Fibroblast of lung (primary cell): ENCODE measurements at places on chromosomes 3 and 15.
A peak's percentile ranks its signal among the peaks of the same experiment; 100 is the strongest.

- no peak for DNase-seq
Measured at GRCh38 chr15:81495780-81496467, 121.9 kb upstream of the TMC3 start.

- DNase-seq: peak; percentile 61
Measured at GRCh38 chr3:94024385-94024784, 4.0 kb downstream of the STX19 start.

GRCh38 chr3:30754426-30754825 is 140.0 kb downstream of the GADL1 start:
- DNase-seq: peak; percentile 47

DNA sequence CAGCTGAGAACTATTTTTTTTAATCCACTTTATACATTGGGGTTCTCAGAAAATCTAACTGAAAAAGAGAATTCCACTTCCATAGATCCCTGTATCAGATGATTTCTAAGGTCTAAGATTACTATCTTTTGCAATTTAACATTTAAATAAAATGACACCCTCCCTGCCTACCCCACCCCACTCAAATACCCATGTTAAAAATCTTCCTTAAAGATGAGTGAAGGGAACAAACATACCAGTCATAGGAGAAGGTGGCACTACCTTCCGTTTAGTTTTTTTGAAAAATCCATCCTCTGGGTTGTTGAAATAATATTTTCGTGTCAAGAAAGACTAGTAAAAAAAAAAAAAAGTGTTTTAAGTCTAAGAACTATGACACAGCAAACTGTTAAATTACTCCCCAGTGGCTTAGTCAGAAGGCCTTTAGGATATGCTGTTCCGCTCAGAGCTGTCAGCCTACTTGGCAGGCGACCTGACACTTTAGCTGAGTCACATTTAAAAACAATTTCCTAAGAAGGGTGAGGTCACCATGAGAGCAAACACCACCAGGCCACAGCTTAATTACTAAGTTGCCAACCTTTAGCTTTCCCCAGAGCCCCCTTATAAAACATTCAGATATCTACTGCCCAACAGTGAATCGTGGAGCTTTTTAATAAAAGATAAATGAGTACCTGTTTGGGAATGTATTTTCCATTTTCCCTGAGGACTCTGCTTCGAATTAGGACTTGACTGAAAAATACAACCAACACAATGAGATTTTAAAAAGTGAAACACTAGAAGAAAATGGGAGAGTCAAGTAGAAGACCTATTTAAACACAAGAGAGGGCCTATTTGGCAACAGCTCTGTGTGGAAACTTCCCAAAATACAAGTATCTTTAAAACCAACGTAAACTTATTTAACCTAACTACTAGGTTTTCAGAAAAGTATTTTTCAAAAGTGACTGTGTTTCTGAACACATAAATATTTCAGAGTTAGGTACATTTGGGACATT is 9.6 kb downstream of the EMC3 start:
- peak; percentile 99 for DNase-seq

- peak; percentile 75 for DNase-seq
Measured at GRCh38 chr15:77974098-77974414, 103.5 kb downstream of the TBC1D2B start.

- DNase-seq: peak; percentile 57
Measured at GRCh38 chr15:57395292-57395691, 19.0 kb downstream of the CGNL1 start.

DNA sequence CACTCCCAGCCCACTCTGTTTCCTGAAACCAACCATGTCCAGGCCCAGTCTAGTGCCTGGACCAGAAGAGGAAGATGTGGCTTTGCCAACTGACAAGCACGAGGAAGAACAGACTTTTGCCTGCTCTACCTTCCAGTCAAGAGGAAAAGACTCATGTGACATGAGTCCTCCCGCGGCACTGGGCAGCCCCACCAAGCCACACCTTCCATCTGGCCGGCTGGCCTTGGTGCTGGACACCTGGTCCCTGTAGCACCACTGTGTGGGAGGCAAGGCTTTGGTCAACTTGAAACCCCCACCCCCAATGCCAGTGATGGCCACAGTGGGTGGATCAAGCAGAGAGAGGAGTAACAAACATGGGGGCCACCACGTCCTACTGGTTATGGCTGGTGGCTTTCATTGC is 12.5 kb downstream of the CHDH start:
- no peak for DNase-seq
